Stimulated activated CD4-positive, alpha-beta T cell treated with anti-CD3 and anti-CD28 coated beads, Interleukin-1b, Interleukin-23, amount 100 ng/mL, for 1 hour (primary cell): ENCODE measurements at places on chromosomes 2 and 18.

DNA sequence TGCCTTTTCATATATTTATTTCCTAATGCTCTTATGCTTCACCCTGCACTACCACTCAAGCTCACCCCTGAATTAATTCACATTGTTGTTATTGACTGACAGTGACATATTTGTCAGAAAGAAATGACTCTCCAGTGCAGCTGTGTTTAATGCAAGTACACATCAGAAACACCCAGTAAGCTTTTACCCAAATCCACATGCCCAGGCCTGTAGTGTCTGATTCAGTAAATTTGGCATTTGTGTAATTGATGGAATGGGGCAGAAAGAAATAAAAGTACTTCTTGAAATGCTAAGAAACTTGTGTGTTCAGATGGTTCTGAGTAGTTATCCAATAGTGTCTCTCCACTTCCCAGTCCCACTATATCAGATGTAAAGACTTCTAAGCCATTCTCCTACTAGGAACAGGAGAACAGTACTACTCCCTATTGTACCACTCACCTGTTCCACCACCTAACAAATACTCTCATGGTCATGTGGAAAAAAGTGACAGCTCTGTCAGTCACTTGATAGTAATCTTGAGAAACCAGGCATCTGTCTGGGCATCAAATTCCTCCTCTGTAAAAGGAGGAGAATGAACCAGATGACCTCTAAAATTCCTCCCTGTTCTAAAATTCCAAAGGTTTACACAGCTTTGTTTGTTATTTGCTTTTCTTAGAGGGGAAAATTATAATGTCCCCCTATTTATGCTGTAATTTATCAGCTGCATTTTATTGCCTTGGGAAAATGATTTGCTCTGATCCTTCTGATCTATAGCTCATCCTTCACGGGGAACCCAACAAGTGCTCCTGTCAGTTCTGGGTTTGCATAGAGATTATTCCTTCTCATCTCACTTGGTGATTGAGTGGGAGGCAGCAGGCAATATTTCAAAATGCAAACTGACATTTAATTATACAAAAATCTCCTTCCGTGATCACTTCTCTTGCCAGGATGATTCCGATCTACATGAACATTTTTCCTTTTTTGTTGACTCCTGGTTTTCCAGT lies 70.9 kb downstream of the ZNF385B start:
- DNase-seq = no peak

GRCh38 chr2:36569267-36569856 lies 28.6 kb downstream of the FEZ2 start:
- no peak for DNase-seq

- DNase-seq = no peak
Observed at GRCh38 chr2:3256157-3256556, 121.5 kb downstream of the EIPR1 start.

DNA sequence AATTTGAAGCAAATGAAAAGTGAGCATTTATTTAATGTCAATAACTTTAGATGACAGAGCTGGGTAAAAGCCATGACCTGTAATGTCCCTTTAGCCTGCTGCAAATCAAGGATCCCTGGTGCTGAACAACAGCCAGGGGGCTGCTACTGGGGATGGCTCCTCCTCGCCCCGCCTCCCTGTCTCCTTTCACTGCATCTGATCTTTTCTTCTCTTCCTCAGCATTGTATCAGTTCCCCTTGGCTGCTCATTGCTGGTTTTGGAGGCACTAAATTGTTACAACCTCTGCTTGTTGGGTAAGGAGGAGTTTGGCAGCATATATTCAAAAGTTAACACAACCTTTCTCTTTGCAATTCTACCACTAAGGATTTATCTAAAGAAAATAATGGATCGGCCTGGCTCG lies 236.3 kb upstream of the ID2 start:
- DNase-seq = no peak

- no peak for DNase-seq
Observed at GRCh38 chr18:74582642-74583041, 15.0 kb upstream of the ZNF407 start.

DNA sequence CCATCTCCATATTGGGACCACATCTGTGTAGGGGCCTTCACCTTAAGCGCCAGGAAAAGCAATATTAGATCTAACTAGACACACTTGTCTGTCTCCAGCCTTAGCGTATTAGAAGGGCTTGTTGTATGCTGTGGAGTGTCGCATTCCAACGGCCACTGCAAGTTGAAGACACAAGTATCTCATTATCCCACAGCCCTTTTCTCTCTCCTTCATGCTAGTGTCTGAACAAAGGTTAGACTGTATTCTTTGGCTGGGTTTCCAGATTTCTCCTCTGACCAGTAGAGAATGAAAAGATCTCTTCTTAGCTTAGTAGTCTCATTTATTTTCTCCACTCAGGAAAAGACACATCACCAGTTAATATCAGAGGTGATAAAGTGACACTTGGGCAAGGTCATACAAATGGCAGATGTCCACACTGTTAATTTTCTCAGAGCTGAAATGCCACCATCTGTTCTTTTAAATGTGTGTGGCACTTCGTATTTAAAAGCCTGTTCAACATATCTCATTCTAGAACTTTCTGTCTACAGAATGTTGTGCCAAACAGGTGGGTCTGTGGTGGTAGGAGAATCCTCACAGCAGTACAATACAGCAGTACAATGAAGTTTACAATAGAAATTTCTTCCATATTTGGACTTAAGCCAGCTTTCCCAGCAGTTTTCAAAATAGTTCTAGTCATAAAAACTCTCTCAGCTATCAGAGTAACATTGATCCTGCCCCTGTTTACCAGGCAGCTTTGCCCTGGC lies 94.0 kb upstream of the ITGA6 start:
- DNase-seq = no peak
